ENCODE measurements at places on chromosomes 5 and 9.

GRCh38 chr9:2022560-2022959 is 7.4 kb downstream of the SMARCA2 start:
- DNase-seq = no peak

DNA sequence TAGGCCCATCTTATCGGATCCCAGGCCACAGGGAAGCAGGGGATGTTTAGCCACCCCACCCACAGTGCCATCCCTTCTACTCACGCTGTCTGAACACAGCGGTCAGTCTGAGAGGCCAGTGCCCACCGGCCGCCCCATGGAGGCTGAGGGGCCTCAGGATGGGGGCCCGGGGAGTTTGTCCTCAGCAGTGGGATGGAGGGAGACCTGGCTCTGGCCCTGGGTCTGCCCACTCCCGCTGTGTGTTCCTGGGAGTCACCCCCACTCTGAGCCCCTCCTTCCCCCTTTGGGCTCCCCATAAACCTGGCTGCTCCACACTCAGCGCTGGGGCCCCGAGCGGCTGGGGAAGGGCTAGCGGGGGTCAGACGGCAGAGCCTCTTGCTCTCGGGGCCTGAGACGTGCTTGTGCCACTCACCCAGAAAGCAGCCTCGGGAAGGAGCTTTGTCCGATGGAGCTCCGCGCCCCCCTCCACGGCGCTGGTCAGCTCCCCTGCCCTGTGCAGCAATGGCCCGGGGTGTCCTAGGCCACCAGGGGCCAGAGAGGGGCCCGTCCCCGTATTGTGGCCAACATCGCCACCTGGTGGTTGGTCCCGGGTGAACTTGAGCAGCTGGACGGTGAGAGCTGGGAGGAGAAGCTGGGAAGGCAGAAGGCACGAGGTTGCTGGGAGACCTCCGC is 10.9 kb upstream of the LAMC3 start:
- peak; percentile 44 for DNase-seq

DNA sequence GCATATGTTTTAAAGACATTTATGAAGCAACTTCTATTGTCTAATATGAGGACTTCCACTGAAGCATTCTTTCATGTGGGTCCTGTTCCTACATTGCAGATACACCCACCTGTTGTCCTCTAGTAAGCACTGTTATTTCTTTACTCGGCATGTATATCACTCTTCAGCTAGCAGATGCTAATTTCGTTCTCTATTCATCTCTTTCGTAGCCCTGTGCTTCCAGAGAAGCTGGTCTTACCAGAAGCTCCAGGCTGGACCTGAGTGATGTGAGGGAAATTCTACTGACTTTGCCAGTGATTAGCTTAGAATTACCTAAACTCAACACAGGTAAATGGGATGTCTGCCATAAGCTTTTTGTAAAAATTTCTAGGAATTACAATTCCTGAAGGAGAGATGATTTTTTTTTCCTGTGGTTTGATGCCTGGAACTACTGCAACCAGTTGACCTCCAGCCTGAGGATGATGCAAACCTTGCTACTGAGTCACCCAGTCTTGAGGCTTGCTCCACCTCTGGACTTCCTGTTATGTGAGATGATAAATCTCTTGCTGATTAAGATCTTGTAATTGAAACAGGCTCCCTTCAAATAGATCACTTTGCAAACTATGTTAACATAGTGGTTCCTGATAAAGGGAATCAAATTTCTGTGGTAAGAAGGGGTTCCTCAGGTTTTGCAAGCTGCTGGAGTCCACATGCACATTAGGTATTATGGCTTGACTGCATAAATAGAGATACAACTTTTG is 52.2 kb upstream of the SPINK5 start:
- no peak for DNase-seq

- DNase-seq = no peak
These were observed 321.5 kb downstream of the NFIB start for GRCh38 chr9:13992138-13993088.

- DNase-seq = no peak
These were observed 898.0 kb upstream of the C9orf72 start for GRCh38 chr9:28471261-28471660.

GRCh38 chr5:111262153-111262552 is 38.0 kb downstream of the CAMK4 start:
- DNase-seq = no peak

DNA sequence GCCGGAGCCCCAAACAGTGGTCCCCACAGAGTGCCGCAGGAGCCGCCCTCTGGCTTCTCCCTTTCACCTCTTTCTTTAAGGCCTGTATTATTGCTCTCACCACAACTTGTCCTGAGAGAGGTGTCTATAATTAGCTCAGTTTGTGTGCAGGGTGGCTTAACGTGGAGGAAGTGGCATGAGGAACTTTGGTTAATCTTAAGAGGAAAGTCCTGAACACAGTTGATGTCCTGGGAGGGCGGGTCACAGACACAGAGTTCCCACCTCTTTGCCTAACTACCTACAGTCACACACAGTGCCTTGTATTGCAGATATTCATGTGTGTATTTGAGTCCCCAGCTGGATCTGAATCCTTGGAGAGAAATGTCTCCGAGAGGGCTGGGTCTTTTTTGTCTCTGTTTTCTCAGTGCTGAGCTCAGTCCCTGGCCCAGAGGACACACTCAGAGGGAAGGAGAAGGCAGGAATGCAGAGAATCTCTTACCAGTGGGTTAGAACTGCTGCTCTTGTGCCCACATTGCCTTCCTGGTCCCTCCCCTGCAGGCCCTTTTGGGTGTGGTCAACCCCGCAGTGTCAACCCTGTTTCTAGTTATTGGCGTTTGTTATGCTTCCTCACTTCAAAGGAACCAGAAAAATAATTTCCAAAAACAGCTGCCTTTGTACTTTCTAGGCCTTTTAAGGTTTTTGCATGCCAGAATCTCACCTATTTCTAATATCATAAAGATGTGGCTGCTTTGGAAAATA is 392.5 kb downstream of the KDM4C start:
- peak; percentile 59 for DNase-seq

- DNase-seq = no peak
These were observed 19.4 kb downstream of the IPO11 start for GRCh38 chr5:62431735-62432620.

GRCh38 chr9:132020820-132021510 is 58.7 kb downstream of the MED27 start:
- DNase-seq = no peak

DNA sequence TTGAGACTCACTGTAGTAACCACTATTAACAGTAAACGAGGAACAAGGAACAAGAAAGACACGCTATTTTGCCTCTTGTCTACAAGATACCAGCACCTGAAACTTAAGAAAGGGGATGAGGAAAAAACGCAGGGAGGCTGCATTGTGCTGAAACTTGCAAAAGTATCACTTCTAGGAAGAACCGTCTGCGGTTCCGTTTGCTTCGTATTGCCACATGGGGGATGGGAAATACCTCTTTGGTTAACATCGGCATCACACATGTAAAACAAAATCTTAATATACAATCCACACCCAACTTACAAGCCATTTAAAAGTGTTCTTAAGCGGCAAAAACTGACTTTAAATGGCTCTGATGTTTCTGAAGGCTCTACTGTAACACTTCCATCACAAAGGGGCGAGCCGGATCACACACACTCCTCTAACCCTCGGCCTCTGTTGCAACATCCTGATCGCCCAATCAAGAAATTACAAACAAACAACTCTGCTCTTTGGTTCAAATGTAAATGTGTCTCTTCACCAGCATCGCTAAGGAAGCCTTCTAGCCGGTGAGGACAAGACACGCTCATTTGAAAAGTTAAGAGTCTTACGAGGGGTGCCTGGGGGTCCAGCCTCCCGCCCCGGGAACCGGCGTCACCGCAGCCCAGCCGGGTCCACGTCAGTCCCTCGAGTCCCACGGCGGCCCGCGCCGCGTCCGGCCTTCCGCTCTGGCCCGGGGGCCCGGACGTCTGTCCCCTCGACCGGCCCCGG is 621 bp downstream of the SEC16A start:
- DNase-seq = no peak

GRCh38 chr9:114538241-114538640 is 33.0 kb upstream of the WHRN start:
- peak; percentile 6 for DNase-seq

DNA sequence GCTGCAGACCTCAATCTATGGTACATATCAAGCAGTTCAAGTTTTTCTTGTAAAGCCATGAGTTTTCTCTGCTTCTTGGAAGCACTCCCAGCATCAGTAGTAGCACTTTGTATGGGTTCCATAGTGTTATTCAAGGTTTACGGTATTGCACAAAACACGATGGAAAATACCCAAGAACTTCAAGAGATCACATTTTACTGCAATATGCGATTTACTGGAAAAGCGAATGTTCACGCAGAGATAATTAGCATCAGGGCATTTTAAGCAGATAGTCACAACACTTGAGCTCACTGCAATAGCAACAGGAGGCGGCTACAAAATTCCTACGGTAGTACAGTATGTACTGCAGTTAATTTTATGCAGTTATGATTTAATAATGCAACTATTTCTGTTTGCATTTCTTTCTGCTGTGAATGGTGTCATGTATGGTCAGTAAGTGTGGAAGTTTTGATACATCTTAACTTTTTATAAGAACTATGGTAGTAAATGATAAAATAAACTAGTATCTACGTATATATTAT is 200.8 kb downstream of the SMARCA2 start:
- no peak for DNase-seq

- DNase-seq = peak; percentile 62
These were observed 211.5 kb downstream of the GAPVD1 start for GRCh38 chr9:125472926-125473701.

DNA sequence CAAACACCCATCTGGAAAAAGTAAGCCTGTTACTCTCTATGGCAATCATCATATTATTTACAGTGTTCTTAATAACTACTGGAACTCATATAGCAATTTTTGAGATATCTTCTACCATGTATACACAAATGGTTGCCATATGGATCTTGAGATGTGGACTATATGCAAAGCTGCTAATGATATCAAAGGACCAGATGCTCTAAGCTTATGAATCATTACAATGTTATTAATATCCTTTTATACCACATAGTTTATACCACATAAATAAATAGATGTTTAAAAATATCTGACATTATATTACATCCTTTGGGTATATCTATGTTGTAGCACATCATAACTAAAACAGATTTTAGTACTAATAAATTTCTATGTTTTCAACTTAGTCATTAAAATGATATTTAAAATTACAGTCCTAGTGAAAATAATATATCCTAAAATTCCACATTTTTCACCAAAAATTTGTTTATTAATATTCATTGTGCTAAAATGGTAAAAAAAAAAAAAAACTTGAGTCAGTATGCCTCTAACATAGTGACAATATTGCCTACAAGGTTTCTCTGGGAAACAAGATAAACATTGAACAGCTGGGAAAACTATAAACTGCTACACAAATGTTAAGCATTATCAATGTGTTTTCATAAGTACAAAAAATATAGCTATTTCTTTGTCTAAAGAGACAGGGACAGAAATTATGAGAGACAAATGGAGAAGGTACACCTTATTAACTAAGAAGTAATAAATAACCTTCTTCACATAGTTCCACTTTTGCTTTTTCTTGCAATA is 85.5 kb downstream of the DTWD2 start:
- no peak for DNase-seq

GRCh38 chr5:126613941-126614592 is 13.3 kb downstream of the PHAX start:
- DNase-seq = no peak

- no peak for DNase-seq
These were observed 124.1 kb upstream of the NR5A1 start for GRCh38 chr9:124631326-124631725.

DNA sequence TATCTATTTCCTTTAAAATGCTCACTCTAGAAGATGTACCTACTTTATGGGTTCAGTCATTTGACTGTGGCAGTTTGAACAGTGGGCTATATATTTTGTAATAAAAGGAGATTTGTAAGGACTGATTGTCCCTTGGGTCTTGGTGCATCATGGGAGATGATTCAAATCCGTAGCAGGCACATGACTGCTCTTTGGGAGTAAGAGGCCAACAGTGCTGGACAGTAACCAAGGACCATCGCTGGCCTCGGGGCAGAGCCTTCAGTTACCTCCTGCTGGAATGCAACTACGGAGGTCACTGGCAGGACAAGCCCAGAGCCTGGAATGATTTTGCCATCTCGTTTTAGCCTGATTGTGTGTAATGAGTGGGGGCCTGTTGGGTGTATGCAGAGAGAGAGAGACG is 7.0 kb upstream of the MAMDC2 start:
- DNase-seq = no peak

- peak; percentile 54 for DNase-seq
These were observed 171.2 kb downstream of the DOCK8 start for GRCh38 chr9:385818-386398.

DNA sequence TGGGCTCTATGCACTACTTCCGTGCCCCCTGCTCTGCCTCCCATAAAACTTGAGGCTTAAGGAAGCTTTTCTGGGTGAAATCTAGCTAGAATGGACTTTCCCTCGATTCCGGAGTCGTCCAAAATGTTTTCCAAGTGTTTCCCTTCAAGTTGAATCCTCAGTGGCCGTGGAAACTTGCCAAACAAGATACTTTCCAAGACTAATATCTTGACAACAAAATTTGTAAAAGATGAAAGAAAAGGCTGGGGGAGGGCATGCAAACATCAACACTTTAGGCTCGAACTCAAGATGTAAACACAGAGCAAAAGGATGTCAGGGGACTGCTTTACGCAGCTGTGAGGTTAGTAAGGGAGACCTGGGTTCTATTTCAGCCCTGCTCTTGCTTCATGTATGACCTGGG is 482.8 kb upstream of the KLF4 start:
- no peak for DNase-seq

- no peak for DNase-seq
These were observed 44.3 kb downstream of the PRRC2B start for GRCh38 chr9:131438190-131438589.

GRCh38 chr9:962023-962422 is 14.4 kb upstream of the DMRT3 start:
- no peak for DNase-seq

- DNase-seq = no peak
These were observed 457.5 kb downstream of the KIF4B start for GRCh38 chr5:155471027-155471426.

DNA sequence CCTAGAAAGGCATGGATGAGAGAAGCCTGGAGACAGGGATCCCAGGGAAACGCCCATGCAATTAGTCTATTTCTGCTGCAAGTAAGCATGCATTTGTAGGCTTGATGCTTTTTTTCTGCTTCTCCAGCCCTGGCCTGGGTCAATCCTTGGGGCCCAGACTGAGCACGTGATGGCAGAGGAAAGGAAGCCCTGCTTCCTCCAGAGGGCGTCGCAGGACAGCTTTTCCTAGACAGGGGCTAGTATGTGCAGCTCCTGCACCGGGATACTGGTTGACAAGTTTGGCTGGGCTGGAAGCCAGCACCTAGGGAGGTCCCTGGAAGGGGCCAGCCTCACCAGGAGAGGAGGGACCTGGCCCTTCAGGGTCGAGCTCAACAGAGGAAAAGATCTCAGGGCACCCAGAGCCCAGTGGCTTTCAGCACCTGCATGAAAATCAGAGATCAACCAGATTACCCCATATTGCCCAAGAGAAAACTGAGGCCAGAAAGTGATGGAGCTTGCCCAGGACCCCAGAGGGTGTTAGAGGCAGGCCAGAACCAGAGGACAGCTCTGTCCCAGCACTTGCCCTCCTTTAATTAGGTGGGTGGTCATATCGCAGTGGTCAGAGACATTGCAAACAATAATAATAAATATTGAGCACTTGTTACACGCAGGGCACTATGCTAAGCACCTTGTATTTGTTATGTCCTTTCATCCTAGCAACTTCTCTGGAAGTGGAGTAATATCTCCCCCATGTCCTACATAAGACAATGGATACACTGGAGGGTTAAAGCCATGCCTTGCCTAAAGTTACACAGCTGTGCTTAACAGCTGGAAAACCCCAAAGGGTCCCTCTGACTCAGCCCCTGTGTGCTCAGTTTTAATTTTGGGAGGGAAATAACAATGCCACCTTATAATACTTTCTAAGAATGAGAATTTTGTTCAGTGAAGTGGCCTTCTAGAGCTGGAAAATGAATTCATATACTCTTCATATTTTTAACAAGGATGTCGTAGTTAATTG is 67.1 kb downstream of the KLF4 start:
- peak; percentile 80 for DNase-seq

All from thyroid gland (tissue), 4 donors.